GM13976 (cell line): ENCODE measurements at places on chromosomes 12 and 14.

- DNase-seq = no peak
These were observed 910 bp upstream of the NOPCHAP1 start for GRCh38 chr12:104985206-104985605.

- no peak for DNase-seq
These were observed 3.7 kb downstream of the IFFO1 start for GRCh38 chr12:6552140-6552551.

DNA sequence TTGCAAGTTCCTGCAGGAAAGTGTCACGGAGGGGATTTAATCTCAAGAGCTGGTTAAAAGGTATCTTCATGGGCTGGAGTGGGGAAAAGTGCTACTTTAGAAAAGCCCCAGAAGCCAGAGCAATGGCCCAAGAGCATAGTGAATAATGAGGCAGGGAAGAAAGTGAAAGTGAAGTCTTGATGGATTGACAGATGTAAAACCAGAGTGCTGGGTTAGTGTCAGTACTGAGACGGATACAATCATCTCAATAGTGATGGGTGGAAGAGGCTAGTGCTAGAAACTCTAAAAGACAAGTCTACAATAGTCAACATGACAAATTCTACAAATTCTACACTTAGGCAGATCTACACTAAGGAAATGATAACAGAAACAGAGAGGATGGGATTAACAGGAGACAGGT, 68.1 kb downstream of the CIT start:
- peak; percentile 38 for DNase-seq

DNA sequence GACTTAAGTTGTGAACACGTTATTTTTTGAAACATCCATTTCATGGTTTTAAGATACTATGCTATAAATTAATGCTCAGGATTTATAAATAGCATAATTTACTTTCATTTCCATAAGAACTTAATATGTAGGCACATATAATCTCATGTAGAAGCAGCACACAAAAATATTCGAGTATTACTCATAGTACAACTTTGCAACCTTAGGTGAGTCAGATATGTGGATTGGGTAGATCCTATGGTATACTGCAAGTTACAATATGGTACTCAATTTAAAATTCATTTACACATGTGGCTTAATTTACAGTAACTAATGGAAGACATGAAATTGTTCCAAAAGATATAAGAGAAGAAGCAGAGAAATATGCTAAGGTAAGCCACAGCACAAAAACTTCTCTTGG, 26.0 kb downstream of the PSMA3 start:
- DNase-seq = no peak

DNA sequence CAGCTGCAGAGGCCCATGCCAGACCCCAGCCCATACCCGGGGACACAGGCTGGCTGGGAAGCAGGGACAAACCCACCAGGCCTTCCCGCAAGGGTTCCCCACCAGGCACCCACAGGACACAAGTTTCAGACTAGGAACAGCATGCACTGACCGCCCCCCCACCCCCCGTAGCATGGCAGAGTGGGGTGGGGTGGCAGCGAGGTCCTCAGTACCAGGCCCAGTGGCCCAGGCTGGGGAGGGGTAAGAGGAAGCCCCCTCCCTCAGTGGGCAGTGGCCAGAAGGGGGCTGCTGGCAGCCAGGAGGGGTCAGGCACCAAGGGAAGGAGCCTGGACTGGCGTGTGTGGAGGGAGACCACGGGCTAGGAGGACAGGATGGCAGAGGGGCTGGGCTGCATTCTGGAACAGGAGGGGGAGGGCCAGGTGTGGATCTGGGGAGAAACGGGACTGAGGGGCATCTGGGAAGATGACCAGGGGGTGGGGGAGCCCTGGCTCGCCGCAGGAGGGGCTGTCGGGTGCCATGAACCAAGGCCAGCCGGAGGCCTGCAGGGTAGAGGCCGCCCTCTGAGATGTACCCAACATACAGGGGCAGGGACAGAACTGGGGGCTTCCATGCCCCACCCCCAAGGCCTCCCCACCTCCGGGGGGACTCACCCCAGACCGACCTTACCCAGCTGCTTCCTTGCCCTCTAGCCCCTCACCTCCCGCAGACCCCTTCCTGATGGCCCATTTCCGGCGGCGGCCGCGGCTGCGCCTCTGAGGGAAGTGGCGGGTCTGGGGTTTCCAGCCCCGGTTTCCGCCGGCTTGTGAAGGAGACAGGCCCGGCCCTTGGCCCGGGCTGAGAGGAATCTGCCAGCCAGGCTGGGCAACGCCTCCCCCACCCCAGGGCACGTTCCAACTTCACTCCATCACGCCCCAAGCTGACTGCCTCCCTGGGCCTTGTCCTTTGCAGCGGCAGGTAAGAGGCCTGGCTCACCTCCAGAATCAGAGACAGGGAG, 5.6 kb upstream of the JAG2 start:
- no peak for DNase-seq

DNA sequence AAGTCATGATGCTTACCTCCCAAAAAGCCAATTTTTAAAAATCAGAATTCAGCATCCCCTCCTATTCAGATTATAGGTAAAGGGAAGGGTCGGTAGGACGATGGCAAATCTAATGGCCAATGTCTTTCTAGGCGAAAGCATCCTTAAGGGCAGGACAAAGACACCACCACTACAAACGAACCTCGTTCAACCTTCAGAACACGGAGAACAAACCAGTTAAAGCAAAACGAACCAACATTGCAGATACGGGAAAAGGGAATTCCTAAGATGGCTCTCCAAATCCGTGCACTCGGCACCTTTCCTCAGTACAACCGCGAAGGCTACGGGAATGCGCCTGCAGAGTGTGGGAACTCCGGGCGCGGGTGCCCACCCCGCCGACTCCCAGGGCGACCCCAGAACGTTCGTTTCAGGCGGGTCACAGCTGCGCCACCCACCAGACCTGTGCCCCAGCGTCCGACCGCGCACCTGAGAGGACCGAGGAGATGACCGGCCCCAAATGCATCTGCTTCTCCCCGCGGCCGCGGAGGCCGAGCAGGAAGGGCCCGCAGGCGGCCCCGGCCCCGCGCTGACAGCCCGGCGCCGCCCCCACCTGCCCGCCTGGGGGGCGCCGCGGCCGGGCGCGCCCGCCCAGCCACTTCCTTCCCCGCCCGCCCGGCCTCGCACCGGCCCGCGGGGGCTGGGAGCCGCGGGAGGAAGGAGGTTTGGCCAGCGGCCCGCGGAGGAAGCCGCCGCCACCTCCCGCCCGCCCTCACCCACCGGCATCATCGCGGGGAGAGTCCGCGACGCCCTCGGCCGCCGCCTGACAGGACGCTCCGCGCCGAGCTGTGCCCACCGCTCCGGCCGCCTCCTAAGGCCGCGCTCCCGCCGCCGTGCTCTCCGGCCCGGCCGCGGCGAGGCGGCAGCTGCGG, 578 bp downstream of the PPP1R13B start:
- DNase-seq = peak; percentile 66

DNA sequence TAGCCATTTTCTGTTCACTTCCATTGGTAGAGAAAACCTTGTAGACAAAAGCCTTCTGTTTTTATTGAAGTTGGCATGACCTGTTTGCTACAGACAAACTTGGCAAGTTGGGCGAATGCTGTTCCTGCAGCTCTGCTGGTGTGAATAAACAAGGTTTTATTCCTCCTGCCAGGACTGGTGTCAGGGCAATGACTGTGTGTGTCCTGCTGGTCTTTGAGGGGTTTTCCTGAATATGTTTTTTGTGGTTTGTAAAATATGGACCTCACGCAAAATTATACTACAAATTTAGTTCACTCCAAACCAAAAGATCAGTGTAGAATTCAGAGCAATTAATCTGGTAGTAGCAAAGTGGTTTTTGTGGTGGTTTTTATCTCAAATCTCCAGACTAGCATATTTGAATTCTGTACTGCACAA, 140.8 kb downstream of the ERC1 start:
- DNase-seq = no peak
